AG10803 (cell line): ENCODE measurements at places on chromosomes 11 and 22.

DNA sequence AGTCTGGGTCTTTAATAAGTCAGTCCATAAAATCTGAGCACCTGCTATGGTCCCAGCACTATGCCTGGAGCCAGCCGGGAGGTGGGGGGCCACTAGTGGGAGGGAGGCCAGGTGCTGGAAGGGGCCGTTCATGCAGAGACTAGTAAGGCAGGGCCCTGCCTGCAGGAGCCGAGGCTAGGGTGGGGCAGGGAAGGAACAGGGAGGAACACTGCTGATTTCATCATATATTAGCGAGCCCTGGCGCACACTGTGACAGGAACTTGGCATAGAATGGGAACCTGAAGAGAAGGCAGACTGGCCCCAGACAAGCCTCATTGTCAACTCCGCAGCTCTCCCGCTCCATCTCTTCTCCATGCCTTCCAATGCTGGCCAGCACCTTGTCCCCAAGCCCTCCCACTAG, 7.1 kb downstream of the VSIG10L2 start:
- DNase-seq: no peak

- no peak for DNase-seq
These were observed 1097.2 kb upstream of the RAG2 start for GRCh38 chr11:37695283-37695682.

- no peak for DNase-seq
These were observed 22.6 kb upstream of the NCR3LG1 start for GRCh38 chr11:17328871-17329494.

DNA sequence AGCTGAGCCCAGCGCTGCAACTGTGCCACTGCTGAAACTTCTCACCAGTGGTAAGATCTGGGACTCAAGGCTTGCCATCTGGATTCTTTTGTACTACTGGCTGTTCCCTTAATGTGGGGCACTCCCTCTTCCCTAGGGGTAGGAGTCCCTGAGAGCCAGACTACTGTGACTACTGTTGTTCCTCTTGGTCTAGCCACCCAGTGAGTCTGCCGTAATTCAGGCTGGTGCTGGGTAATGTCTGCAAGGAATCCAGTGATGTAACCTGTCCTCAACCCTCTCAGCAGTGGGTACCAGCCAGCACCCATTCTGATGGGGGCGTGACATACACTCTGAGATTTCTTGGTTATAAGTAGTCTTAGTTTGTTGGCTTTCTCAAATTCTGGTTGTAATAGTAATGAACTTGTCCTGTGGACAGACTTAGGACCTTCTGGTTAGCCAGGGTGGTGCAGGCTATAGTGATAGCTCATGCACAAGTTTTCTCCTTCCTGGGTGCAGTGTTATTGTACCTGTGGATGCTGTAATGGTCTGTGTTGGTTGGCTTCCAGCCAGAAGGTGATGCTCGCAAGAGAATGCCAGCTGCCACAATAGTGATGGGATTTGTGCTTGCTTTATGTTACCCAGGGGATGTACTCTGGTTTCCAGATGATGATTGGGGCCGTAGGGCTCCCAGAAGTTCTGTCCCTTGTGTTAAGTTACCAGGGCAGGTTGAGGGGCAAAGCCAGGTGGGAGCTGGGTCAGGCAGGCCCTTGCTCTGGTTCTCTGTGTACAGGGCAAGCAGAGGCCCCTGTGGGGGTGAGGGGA, 65.5 kb downstream of the ARHGAP42 start:
- no peak for DNase-seq

- no peak for DNase-seq
These were observed 209.5 kb upstream of the E2F8 start for GRCh38 chr11:19450282-19450681.

GRCh38 chr22:37406441-37407235, 20.6 kb downstream of the ELFN2 start:
- no peak for DNase-seq

GRCh38 chr11:75205564-75206020, 35.0 kb upstream of the TPBGL start:
- DNase-seq: no peak

DNA sequence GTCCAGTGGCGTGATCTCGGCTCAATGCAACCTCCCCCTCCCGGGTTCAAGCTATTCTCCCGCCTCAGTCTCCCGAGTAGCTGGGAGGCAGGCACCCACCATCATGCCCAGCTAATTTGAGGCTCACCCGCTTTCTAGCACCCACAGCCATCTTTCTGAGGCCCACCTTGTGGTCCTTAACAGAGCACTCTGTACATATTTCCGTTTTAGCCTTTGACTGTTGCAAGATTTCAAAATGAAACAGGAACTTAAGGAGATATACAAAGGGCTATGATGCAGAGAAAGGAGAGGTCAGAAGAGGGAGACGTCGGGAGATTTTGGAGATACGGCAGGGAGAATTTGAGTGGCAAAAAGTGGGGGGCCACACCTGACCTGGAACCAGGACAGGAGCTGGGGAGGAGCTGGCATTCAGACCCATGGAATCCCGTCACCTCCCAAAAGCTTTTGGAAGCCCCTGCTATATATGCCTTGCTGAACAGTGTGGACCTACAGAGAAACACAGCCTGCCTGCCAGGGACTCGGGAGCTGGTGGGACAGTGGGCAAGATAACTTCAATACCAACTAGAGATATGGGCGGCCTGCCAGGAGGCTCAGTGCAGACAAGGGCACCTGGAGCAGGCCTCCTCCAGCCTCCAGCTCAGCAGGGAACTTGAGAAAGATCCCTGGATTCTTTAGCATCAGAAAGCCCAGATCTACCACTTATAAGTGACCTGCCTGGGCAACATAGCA, 8.0 kb upstream of the CLCF1 start:
- no peak for DNase-seq

DNA sequence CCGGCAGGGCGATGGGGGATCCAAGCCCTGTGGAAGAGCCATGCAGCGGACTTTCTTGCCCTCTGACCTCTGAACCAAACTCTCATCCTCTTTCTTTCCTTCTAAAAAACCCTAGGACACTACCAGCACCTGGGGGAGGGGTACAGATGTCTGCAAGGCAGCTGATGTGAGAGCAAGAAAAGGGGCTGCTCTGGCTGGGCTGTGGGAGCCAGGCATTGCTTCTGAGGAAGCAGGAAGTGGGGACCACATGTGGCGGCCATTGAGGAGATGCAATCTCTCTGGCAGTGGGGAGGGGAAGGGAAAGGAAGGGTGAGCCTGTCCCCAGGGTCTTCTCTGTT, 36.0 kb downstream of the FAM83F start:
- DNase-seq: no peak

DNA sequence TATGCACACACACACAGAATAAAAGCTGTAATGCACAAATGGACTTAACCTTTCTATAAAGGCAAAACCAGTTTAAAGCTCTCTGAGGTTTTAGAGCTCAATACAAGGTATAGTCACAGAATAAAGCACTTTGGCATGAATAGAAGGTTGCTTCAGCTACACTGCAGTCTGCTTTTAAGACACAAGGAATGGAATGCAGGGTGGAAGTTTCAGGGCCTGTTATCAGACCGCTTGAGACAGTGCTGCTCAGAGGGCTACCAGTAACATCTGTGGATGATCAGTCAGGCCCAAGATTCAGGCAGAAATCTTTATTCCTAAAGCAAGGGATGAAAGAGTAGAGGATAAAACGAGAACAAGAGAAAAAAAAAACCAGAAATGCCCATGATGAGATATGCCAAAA, 46.7 kb downstream of the CD44 start:
- DNase-seq: peak; percentile 79

GRCh38 chr11:121104312-121104762, 3.3 kb downstream of the TECTA start:
- no peak for DNase-seq

- DNase-seq: no peak
These were observed 2.0 kb downstream of the CSRP3 start for GRCh38 chr11:19199771-19200170.

DNA sequence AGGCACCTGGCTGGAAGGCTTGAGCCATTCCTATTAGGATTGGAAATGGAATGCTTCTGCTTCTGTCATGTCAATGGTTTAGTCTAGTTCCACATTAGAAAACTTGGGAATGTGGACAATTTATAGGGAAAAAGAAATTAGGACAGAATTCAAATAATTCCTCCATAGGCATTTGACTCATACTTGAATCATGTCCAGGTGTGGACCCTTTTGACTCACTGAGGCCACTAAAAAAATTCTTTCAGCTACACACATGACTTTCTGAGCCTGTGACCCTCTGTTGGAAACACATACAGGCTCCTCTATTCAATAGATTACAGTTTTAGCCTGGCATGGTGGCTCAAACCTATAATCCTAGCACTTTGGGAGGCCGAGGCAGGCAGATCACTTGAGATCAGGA, 100.5 kb downstream of the RASSF10 start:
- no peak for DNase-seq

DNA sequence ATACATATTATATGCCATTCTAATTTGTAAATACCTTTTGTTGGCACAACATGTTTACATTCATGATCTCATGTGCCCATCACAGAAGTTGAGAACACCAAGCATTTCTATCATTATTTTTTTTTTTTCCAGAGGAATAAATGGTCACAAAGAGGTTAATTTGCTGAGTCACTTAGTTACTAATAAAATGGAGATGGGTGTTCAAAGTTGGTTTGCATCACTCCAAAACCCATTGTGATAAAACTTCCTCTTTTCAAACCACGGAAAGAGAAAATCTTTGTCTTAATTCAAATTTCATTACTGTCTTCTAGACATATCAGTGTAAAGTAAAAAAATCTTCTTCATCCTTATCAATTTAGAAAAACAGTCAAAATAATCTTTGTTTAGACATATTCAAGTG, 636.8 kb upstream of the CCDC179 start:
- no peak for DNase-seq

DNA sequence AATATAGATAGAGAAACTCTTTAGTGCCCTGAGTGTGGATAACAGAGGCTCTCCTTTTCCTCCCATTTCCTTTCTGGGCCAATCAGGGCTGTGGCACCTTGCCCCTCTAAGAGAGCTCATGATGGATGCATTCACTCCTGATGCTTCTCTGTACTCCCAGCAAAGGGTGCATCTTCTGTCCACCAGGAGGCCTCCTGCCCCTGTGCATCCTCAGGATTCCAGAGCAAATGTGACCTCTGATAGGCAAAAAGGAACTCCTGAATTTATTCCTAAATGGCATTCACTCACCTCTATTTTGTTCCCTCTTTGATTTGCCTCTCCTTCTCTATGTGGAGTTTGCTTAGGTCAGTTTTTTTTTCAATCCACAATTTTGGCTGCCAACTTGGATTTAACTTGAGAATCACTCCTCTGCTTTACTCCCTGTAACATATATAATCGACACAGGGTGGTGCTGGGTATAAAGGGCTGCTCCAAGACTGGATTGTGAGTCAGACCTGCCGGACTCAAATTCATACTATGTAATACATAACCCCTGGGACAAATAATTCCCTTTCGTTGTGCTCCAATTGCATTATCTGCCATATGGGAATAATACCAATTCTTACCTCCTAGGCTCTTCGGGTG, 1.1 kb upstream of the MRGPRX4 start:
- DNase-seq: peak; percentile 33

DNA sequence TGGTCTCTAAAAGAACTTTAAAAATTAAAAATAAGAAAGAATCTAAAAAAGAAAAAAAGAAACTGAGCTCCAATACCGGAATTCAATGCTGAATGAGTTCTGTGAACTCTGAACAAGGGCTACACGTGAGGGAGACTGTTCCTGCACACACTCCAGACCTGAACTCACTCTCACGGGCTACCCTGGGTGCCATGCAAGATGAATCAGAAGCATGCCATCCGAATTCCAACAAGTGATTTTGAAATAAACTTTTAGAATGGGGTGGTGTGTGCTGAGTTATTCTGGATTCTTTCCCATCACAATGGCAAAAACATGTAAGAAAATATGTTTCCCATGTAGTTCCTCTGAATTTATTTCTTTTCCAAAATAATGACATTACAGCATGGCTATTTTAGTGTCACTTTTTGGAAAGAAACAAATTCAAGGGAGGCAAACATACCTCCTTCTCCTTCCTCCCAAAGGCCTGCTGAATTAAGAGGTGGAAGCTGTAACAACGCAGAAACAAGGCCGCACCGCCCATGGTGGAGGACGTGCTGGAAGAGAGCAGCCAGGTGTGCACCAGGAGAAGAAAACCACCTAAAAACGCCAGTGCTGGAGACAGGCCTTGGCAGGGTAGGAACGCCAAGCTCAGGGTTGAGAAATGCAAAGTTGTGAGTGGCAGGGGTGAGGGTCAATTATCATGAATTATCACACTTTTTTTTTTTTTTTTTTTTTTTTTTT, 63.2 kb upstream of the ARFGAP3 start:
- peak; percentile 93 for DNase-seq

DNA sequence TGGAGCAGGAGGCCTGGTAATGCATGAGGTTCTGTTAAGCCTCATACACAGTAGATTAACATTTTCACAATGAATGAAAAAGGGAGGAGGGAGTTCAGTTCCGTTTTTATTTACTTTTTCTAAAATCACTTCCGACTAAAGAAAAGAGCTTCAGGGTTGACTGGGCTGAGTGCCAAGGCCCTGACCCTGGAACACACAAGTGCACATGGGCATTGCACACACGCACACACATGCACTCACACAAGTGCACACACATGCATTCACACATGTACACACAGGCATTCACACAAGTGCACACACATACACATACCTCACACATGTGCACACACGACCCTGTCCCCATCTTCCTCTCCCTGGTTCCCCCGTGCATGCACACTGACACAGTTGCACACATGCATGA, 303.3 kb downstream of the BRD1 start:
- DNase-seq: no peak

DNA sequence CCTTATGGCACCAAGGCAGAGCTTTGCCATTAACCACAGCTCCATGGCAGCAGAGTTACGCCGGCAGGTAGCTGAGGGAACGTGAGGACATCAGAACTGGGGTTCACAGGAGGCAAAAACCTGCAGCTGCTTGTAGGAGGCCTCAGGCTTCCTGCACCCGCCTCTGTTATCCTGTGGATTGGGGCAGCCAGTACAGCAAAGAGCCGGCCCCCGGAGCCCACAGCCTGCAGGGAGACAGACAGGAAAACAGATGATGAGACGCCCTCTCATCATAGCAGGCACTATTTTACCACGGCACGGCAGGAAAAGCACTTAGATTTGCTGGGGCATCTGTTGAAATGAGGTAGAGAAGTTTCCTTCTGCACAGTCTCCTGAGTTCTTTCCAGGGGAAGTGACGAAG, 870.3 kb downstream of the TBC1D22A start:
- no peak for DNase-seq

DNA sequence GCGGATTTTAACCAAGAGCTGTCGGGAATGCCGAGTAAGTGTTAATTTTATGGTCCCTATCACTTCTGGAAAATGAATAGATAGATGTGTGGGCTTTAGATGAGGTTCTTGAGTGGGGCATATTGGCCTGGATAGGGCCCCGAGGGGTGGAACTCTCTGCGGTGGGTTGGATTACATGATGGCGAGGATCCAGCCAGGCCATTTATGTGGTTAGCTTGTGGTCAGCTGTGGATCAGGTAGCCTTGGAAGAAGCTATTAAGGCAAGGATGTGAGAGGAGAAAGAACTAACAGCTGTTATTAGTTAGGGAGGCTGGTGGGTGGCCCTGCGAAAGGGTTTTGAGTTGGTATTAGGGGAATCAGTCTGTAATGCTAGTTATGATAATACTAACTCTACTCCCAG, 268.4 kb downstream of the NELL1 start:
- DNase-seq: no peak
